C1 segment of cervical spinal cord (tissue), 14 donors: ENCODE measurements at places on chromosomes 4 and X.

- DNase-seq: no peak
These were observed 853.5 kb downstream of the TRIML1 start for GRCh38 chr4:188992706-188993105.

DNA sequence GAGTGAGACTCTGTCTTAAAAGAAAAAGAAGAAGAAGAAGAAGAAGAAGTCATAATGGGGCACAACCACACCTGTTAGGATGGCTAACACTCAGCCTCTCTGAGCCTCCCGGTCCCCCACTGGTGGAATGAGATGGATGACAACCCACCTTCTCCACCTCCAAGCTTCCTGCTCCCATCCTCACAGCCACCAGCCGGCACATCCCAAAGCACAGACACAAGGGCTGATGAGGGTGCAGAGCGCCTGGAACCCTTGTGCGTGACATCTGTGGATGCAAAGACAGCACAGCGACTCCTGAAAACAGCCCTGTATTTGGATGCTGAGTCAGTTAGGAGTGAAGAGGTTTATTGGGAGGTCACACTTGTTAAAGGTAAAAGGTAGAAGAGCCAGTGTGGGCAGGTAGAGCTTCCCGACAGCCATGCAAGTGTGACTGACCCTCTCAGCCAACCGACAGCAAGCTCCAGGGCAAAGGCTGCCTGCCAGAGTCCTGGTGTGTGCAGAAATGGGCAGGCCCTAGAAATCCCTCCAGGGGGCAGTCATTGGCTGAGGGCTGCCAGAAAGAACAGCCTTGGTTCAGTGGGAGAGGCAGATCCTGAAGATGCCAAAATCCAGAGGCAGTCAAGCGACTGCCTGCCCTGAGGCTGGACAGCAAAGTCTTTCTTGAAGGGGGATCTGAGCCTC, 26.6 kb upstream of the MAN2B2 start:
- no peak for DNase-seq

DNA sequence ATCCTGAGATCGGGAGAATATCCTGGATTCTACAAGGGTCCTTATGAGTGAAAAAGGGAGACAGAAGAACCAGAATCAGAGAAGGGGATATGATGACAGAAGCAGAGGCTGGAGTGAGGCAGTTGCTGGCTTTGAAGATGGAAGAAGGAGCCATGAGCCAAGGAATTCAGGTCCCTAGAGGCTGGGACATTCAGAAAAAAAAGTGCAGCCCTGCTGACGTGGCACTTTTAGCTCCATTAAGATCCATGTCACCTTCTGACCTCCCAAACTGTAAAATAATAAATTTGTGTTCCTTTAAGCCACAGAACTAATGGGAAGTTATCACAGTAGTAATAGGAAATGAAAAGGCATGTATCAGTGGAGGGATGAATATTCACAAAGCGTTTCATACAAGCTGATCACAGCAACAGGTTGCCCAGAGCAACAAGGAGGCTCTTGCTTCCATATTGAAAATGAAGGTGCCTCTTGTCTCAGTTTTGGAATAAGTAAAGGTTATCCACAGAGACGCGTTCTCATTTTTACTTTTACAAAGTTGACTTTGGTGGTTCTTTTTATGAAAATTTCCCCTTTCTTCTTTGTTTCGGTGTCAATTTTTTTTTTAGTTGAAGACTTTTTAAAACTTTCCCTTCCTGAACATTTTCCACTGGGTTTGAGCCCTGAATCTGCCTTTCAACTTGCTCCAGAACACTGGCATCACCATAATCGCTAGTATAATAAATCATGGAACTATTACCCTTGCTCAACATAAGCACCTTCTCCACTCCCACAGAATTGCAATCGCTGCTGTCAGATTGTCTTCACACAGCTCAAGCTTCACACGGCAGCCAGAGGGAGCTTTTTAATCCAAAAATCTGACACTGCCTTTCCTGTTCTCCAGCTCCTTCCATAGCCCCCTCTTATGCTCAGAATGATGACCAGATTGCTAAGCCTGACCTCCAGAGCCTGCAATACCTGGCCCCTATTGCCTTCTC, 127.6 kb upstream of the RBPJ start:
- no peak for DNase-seq

DNA sequence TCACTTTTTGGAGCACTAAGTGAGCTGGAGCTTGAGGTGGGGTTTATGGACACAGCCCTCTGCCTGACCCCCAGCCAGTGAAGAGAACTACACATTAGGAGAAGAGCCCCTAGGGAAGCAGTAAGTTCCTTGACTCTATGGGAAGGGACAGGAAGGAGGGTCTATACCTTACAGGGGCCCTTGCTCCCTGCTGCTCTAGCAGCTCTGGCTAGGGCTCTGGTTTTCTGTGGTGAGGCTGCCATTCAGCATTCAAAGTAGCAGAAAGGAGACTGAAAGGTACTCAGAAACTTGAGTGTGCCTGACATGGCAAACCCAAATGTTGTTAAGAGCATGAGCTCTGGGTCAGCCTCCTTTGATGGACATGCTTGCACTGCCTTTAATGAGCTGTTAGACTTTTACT, 144.0 kb upstream of the KIT start:
- DNase-seq: no peak

GRCh38 chrX:23896981-23897380, 10.8 kb downstream of the APOO start:
- no peak for DNase-seq

GRCh38 chr4:87916626-87917025, 58.9 kb upstream of the SPP1 start:
- no peak for DNase-seq

DNA sequence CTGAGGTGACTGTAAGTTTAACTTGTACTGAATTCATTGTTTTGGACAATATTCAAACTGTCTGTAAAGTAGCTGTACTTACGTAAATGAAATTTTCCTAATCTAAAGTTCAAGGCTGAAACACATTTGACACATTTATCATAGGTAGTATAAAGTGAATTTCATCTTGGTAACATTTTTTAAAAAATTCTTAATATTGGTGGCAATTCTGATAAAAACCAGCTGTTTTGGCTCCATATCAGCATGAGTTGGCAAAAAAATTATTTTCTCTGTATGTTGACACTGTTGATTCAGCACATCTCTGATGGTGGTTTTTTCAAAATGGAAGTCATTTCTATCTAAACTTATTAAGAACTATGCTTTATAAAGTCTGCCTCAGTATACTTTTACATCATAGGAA, 30.9 kb downstream of the CXorf58 start:
- DNase-seq: no peak

- DNase-seq: no peak
These were observed 118.6 kb downstream of the PTTG2 start for GRCh38 chr4:38078590-38079421.

GRCh38 chr4:183807420-183808096, 97.5 kb upstream of the STOX2 start:
- DNase-seq: no peak

DNA sequence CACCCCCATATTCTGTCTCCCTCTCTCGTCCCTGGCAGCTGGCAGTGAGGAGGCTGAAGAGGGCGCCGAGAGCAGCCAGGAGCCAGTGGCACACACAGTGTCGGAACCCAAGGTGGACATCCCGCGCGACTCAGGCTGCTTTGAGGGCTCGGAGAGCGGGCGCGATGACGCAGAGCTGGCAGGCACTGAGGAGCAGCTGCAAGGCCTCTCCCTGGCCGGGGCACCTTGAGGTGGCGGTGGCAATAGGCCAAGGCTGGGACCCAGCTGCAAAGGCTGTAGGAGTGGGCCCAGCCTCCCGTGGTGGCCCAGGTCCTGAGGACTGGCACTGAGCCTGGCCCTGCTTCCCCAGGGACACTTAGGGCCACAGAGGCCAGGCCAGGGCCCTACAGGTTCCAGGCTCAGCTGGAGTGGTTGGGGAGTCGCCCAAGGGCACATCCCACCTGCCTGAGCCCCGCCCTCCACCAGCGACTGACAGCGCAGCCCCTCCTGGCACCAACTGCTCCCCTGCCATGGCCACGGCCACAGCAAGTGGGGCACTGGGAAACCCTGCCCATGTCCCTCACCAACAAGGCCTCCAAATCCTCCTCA, 13.9 kb downstream of the SASH3 start:
- no peak for DNase-seq
